Stimulated activated CD8-positive, alpha-beta memory T cell treated with anti-CD3 and anti-CD28 coated beads, Interleukin-4, amount 100 ng/mL, for 4 hours (primary cell): ENCODE measurements at places on chromosomes 1 and 21.
A peak's percentile ranks its signal among the peaks of the same experiment; 100 is the strongest.

DNA sequence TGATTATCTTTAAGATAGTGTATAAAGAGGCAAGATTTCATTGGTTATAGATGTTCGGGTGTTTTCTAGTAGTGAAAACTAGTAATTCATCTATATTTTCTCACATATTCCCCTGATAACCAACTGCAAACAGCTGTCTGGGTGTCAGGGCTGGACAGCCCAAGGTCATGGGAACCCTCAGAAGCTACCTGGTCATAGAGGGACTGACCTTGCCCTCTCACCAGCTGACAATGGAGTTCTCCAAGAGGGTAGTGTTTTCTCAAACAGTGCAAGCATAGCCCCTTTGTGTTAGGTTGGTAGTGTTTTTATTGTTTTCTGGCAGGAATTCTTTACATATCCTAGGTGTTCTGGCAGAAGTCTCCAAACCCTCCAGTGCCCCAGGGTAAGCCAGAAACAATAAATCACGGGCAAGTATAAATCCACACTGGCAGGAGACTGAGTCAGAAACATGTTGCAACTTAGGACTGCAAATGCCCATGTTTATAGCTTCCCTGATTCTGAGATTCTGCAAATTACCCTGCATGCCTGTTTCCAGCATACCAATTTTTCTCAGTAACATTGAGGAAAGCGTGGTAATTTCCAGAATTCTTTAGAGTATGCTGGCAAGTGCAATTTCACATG, 82.8 kb upstream of the ATP1A1 start:
- DNase-seq = no peak

DNA sequence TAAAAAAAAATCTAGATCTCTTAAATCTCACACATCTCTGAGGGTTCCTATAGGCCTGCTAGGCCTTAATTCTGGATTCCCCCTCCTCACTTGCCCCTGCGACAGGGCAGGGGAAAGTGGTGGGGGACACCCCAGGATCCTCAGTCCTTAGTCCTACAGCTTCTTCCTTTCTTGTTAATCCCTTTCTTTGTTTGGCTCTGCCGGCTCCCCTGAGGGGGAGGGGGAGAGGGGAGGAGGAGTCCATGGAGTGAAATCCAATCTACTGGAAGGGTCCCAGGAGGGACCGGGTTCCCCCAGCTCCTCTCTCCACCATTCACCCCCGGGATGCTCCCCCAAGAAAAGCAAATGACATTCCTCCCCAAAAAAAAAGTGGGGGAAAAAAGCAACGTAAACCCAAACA, 8.5 kb downstream of the MEX3A start:
- no peak for DNase-seq

GRCh38 chr1:235107368-235108184, 21.1 kb downstream of the TOMM20 start:
- DNase-seq = no peak

- no peak for DNase-seq
Observed at GRCh38 chr1:112522621-112523020, 13.9 kb downstream of the WNT2B start.

- DNase-seq = peak; percentile 68
Observed at GRCh38 chr1:147670319-147671001, at the start of gene ACP6. Gene ACP6, minus strand, starts transcription at chr1:147670524. Its CDS starts 476 bp downstream, at chr1:147670048.

DNA sequence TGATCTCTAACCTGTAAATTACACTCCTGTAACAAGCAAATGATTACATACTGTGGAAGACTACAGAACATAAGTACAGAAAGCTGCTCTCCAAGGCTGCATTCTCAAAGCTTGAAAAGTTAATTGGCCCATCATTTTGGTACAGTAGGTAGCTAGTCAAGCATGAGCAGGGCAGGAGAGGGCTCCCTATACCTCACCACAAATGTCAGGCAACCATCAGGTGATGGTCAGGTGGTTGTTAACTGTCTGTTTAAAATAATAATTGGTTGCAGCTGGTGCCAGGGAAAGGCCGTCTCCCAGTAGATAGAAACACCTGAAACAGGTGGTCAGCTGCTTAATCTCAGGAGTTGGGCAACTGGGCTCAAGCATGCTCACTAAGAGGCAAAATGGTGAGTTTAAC, 13.1 kb upstream of the SLC1A7 start:
- DNase-seq = no peak

DNA sequence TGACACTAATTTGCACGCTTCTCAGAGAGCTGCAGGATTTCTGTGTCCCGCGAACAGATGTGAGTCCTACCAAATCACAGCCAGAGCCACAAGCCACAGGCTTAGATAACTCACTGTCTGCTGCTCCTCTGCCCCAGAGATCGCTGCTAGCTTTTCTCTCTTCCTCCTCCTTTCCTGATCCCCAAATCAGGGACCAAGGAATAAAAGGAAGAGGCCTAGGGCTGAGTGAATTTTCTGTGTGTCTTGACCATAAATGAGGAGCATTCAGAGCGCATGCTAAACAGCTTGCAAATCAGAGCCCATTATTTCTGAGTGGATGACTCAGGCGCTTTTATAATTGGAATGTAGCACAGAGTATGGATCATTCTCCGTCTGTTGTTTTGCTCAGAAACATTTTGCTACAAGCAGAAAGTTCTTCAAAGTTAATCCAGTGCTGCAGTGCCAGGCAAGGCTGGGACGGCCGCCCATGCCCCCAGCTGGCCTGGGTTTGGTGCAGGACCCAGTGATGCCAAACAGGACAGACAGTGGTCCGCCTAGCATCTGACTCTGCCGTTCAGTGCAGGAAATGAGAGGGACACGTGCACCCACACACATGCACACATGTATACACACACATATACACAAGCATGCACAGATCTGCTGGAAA, 38.2 kb downstream of the KCNAB2 start:
- no peak for DNase-seq

GRCh38 chr21:38646213-38646837, 148.0 kb upstream of the ERG start:
- DNase-seq = no peak

GRCh38 chr1:229951856-229952534, 115.0 kb upstream of the GALNT2 start:
- no peak for DNase-seq

- no peak for DNase-seq
Observed at GRCh38 chr1:27507960-27508665, 18.1 kb upstream of the WASF2 start.

DNA sequence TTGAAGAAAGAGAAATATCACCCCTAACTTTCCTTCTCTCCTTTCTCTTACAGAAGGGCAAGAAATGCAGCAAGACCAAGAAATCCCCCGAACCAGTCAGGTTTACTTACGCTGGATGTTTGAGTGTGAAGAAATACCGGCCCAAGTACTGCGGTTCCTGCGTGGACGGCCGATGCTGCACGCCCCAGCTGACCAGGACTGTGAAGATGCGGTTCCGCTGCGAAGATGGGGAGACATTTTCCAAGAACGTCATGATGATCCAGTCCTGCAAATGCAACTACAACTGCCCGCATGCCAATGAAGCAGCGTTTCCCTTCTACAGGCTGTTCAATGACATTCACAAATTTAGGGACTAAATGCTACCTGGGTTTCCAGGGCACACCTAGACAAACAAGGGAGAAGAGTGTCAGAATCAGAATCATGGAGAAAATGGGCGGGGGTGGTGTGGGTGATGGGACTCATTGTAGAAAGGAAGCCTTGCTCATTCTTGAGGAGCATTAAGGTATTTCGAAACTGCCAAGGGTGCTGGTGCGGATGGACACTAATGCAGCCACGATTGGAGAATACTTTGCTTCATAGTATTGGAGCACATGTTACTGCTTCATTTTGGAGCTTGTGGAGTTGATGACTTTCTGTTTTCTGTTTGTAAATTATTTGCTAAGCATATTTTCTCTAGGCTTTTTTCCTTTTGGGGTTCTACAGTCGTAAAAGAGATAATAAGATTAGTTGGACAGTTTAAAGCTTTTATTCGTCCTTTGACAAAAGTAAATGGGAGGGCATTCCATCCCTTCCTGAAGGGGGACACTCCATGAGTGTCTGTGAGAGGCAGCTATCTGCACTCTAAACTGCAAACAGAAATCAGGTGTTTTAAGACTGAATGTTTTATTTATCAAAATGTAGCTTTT, 2.4 kb downstream of the CCN1 start:
- no peak for DNase-seq

GRCh38 chr1:46087891-46088290, 44.5 kb downstream of the PIK3R3 start:
- no peak for DNase-seq

GRCh38 chr1:2934642-2935081, 86.6 kb upstream of the ACTRT2 start:
- no peak for DNase-seq

GRCh38 chr1:30678209-30678608, 45.2 kb downstream of the MATN1 start:
- DNase-seq = no peak

- DNase-seq = no peak
Observed at GRCh38 chr1:3196577-3197245, 127.7 kb downstream of the PRDM16 start.

DNA sequence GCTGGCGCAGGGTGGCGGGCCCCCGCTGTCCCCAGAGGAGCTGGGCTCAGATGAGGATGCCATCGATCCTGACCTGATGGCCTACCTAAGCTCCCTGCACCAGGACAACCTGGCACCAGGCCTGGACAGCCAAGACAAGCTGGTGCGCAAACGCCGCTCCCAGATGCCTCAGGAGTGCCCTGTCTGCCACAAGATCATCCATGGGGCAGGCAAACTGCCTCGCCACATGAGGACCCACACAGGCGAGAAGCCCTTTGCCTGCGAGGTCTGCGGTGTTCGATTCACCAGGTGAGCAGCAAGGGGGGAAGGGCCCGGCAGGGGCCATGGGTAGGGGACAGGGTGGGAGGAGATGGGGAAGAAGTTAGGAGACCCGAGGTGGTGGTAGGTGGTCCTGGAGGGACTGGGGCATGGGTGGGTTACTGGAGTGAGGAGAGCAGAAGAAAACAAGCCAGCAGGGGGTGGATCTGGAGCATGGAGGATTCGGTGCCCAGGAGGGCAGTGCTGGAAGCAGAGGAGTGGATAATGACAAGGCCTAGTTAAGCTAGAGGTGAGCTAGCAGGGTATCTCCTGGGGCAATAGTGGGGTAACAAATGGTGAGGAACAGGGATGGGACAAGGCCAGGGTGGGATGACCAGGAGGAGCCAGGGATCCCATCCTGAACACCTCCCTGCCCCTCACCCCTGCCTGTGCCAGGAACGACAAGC, 13.1 kb downstream of the ZBTB7B start:
- DNase-seq = no peak
